ENCODE measurements at places on chromosomes 5 and 9. TPM values are rescaled to one million over a fixed set of nuclear protein-coding genes. Genes with fewer than 3 reads are reported as not detected.

Gene PRSS3
- total RNA-seq, result 13.6 TPM

Gene LRRTM2
- not detected for total RNA-seq

Gene GARIN3
- total RNA-seq, result not detected

Gene PDE8B
- 1.1 TPM for total RNA-seq

Gene ARSI
- total RNA-seq, result 47.8 TPM

Gene CCL21
- total RNA-seq, result not detected

Gene FOXE1
- 4.5 TPM for total RNA-seq

Gene SLC1A3
- total RNA-seq, result not detected

Gene TRIM36
- 1.5 TPM for total RNA-seq

Gene DND1
- 0.92 TPM for total RNA-seq

Measured in A549 treated with CORT108297 at 1 μM for 4 hours (cell line).